ENCODE measurements at places on chromosomes 6 and 20.

- no peak for DNase-seq
These were observed 2.6 kb downstream of the STK35 start for GRCh38 chr20:2104236-2104635.

DNA sequence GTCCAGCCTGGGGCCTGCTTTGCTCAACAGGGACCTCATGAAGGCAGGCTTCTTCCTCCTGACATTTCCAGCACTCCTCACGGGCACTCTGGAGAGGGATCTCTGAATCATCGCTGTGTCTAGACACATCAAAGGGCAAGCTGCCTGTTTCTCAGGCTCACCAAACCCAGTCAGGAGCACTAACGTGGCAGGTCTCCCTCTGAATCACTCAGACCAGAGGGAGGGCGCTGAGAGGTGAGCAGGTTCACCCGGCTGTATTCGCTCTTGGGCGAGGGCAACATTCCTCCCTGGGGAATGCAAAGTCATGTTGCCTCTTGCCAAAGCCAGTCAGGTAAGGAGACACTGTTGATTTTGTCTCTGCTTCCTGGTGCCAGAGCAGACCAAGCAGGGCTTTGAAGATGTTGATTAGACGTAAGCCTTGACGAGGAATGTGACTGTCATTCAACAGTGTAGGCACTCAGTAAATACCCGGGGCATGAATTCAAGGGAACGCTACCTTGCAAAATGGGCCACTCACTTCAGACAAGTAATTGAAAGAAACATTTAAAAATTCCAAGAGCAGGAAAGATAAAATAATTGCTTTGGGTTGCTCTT, 50.1 kb downstream of the CYP24A1 start:
- DNase-seq, result peak; percentile 94

- no peak for DNase-seq
These were observed 648.6 kb downstream of the COL12A1 start for GRCh38 chr6:74557236-74557635.

DNA sequence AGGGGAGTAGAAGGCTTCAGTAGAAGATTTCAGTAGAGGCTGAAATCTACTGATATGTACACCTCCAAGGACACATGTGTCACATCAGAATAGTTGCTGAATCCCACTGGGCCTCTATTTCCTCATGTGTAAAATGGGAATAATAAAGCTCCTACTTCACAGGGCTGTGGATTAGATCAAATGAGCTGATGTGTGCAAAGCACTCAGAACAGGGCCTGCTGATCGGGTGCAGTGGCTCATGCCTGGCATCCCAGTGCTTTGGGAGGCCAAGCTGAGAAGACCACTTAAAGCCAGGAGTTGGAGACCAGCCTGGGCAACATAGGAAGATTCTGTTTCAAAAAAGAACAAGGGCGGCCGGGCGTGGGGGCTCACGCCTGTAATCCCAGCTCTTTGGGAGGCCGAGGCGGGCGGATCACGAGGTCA, 8.1 kb upstream of the AP5S1 start:
- DNase-seq, result no peak

DNA sequence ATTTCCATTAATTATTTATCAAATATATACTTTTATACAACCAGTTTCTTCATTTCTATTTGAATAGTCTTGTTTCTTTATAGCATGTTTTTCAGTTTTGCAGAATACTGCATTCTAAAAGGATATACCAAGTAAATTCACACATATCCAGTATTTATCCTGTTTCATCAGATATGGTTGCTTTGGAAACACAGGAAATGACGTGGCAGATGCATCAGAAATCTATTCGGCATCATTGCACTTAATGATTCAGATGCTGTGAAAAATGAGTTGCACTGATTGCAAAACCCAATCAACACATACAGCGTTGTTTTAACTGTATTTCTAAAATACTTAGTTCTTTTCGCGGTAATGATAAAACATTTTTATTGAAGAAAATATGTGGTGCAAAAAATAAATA, 594.9 kb downstream of the CDH26 start:
- peak; percentile 2 for DNase-seq

DNA sequence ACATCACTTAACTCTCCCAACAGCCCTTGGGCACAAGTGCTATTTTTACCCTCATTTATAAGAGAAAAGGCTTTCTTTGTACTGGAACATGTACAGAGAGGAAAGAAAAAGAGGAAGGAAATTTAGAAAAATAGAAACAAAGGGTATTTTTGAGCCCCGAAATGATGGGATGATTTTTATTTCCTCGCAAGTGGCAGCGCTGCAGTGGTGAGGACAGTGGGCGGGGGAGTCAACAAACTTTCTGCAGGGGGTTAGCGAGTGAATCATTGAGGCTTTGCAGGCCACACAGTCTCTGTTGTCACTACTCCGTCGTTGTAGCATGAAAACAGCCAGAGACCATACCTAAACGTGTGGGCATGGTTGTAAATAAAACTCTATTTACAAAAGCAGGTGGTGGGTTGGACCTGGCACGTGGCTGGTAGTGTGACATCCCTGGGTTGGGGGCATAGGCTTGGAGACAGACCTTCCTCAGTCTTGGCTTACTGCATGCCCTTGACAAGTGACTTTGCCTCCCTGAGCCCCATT, 25.5 kb upstream of the OCSTAMP start:
- no peak for DNase-seq

DNA sequence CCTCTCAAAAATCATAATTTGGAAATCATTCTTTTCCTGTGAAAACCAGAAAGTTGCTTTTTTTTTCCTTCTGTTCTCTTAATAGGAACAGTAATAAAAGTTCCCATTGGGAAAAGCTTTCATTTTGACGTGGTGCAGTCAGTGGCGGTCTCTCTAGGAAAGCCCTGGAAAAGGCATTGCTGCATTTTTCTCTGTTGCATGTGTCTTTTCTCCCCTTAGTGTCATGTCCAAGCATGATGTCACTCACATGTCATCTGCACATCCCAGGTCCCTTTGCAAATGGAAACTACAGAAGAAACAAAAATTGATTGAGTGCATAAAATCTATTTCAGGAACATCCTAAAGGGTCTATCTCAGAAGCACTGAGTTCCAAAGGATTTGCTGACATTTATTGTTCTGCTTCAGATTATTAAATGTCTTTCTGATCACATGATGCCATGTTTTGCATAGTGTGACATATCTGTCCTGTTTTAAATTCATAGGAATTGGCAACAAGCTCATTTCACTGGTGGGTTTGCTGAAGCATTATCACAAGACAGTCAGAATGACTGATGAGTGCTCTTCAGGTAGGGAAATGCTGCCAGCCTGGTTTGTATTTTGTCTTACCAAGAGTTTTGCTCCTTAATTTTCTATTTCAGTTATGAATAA, 208.7 kb downstream of the SOX4 start:
- DNase-seq, result no peak

DNA sequence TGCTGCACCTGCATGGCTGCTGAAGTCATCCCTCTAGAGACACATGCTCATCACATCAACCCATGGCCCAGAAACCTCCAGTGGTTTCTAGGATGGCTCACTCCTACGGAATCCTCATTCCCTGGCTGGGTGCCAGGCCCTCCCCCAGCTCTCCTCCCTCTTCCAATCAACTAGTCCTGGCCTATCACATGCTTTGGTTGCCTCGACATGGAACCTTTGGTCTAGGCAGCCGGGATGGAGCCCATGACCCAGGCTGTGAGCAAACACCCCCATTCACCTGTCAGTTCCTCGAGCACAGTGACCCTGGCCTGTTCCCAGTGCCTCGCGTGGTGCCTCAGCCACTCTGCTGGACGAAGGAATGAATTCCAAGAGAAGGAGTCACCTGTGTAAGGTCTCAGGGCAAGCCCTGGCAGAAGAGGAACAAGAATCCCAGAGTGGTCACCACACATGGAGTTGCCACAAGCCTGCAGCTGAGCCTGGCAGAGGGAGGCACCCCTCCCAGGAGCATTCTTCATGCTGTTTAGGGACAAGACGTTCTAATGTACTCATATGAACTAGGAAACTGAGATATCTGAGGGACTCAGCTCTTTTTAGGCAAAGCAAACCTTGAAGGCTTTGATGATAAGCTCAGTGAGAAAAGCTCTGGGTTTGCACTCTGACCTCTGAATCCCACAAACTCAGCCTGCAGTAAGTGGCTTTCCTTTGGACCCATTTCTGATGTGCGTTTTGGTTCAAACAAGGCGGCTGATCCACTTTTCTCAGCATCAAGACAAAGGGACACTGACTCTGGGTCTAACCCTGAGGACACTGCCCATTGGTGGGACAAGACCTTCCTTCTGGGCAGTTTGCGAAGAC, 40.2 kb downstream of the PPP1R3G start:
- peak; percentile 74 for DNase-seq

DNA sequence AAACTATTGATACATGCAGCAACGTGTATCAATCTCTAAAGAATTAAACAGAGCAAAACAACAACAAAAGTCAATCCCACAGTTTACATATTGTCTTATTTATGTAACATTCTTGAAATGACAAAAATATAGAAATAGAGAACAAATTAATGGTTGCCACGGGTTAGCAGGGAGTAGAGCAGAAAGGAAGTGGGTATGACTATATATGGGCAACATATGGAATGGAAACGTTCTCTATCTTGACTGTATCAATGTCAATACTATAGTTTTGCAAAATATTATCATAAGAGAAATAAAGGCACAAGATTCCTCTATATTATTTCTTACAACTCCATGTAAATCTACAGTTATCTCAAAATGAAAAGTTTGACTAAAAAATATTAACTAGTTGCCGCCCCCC, 12.8 kb downstream of the AK9 start:
- no peak for DNase-seq

DNA sequence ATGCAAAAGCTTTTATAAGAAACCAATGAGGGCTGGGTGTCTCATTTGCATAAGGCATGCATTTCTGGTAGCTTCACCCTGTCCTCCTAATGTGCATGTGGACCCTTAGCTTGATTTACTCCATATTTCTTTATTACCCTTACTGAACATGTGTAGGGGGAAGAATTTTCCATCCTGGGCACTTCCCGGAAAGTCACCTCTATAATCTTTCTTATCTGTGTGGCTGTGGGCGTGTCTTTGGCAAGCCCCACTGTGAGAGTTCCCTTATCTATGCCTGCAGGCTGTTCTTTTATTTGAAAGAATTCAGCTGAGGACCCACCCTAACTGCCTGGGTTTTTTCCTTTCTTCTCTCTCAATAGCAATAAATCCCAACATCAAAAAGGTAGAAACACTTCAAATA, 627.8 kb downstream of the DOK5 start:
- no peak for DNase-seq

DNA sequence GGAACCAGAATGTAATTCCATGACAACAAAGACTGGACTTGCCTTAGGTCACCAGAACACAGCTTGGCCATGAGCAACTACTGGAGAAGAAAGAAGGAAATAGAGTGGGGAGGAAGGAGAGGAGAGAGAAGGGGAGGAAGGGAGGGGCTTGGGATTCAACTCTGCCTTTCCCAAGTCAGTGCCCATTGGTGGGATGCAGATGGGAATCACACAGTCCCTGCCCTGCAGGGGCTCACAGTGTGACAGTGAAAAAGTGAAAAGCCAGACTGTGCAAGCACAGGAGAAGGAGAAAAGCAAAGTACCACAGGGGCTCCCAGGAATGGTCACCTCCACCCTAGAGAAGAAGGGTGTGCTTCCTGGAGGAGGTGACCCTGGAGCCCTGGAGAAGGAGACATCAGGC, 14.0 kb downstream of the RIMS4 start:
- DNase-seq, result no peak

- DNase-seq, result no peak
These were observed 233.7 kb downstream of the THBS2 start for GRCh38 chr6:169019727-169020491.

DNA sequence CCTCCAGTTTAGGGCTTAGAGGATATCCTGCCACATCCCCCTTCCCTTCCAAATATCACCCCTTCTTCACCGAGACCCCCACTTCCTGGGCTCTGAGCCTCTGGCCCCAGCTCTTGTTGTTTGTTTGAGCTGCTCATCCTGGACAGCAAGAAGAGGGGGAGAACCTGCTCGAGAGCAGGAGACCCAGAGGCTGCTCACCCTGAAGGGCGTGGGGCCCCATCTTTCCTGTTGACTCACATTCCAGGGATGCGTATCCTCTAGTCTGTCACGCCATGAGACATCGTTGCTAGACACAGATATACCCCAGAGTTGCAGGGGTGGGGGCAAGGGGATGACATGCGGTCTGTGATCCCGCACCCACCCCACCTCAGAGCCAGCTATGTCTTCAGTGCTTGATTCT, 5.7 kb upstream of the TNXB start:
- peak; percentile 83 for DNase-seq

DNA sequence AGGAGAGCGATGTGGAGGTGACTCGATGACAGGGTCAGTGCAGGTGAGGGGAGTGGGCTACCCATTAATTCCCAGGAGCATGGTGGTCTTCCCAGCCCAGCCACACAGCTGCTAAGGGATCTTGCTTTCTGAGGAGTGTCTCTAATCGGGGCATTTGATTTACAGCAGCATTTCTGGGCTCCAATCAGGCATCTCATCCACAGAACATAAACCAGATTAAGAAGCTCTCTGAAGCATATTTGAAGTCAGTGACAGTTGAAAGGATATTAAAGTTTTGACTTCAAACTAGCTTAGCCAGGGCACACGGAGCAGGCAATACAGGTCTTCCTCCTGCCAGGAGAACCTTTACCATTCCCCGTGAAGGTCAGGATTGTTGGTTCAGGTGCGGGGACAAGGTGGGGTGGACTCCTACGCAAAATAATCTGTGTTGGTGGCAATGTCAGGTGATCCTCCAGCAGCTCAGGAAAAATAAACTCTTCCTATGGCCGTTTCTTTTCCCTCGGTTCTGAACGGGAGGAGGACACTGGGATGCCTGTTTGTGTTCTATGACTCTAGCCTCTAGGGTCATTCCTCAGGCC, 39.9 kb upstream of the ZNF831 start:
- no peak for DNase-seq

DNA sequence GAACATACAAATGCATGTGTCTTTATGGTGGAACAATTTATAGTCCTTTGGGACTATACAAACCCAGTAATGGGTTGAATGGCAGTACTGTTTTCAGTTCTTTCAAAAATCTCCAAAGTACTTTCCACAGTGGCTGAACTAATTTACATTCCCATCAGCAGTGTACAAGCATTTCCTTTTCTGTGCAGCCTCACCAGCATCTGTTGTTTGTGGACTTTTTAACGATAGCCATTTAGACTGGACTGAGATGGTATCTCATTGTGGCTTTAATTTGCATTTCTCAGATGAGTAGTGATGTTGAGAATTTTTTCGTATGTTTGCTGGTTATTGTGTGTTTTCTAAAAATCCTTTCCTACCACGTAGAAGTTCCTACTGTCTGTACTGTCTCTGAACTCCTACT, 327.2 kb upstream of the ZFP64 start:
- no peak for DNase-seq

DNA sequence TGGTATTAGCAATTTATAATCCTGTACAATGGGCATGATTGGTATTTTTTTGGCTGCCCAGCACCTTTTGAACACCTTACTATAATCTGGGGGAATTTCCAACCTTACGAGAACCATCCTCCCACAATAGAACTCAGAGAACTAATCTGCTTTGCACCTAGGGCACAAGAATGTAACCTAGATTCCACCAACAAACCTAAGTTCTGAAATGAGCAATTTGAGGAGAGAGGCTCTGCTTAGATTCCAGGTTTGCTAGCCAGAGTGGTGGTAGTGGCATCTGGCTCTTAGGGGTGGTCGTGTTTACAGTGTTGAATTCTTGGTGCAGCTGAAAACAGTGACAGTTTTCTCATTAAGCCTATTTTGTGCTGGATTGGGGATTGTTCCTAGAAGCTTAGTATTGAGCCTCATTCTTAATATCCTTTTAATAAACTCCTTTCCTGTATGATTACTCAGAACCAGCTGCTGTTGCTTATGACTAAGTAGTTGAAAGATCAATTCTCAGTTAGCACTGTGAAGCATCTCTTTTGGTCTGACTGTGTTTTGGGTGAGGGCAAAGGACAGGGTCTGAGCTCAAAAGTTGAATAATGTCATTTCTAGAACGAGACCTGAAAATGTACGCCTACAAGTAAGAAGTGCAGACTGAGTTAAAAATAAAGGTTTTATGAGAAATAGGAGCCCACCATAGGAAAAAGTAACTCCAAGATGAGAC, 385.6 kb downstream of the CDKAL1 start:
- peak; percentile 24 for DNase-seq
